ENCODE measurements at places on chromosomes 2 and 18.

DNA sequence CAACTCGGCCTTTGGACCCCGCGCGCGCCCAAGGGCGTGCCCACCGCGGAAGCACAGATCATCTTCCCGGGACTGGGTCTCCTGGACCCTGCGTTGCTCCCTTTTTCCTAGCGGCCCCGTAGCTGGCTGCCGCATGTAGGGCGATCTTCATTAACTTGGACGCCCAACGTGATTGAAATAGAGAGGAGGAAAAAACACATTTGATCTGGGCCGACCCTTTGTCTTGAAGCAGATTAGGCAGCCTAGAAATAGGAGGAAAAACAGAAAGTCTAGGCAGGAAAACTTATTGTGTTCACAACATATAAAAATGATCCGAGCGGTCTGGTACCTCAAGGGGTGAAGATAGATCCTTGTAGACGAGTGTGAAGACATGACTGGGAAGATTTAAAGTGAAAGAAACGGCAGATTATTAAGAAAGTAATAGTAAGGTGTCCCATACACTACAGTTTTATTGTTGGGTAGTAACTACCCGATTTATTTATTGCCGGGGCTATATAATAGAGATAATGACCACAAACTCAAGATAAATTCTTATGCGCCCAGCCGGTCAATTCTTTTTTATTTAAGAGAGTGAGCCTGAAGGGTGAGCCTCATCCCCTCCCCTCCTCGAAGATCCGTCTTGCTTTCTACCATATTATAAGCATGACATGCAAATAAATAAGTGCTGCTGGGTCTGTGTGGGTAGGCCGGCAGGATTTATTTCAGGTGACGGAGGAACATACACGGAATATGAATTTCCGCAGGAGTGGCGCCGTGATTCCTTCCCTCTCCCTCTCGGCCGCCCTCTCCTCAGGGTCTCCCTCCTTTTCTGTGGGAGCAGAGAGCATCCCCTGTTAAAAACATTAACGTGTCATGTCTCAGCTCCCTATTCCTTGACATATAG, 147.4 kb downstream of the MEIS1 start:
- no peak for DNase-seq

GRCh38 chr2:5076599-5076998, 615.6 kb upstream of the SOX11 start:
- no peak for DNase-seq

DNA sequence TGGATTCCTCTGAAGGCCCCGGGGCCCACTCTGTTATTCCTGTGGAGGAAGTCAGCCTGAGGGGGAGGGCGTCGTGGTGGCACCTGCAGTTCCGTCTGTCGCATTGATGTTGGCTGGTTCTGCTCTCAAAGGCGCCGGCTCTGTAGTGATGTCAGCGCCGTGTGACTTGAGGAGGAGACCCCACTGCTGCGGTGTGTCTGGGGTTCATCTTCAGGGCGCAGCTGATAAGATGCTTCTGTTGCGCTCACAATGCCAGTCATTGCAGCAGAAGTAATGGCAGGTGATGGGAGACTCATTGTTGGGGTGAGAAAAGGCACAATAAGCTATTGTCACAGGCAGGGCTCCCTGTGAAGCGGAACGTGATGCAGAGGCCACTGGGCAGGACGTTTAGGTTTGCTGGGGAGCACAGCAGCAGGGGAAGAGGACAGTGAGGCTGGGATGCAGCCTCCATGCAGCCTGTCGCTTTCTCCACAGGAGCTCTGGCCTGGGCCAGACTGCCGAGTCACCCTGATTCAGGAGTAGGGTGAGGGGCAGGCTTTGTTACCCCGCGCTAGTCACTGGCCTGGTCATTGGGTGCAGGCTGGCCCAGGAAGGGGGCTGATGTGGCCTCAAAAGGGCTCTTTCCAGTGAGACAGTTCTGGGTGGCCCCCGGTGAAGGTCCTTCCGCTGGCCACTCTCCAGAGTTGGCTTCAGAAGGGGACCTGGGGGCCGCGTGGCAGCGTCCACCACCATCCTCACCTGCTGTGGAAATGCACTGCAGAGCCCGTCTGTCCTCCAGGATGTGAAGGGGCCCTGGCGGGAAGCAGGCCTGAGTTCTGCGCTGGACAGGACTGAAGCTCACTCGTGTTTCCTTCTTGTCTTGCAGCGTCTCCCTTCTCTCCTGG, 42.9 kb downstream of the SH3BP4 start:
- DNase-seq = no peak

GRCh38 chr2:164700390-164700789, 79.1 kb upstream of the GRB14 start:
- no peak for DNase-seq

DNA sequence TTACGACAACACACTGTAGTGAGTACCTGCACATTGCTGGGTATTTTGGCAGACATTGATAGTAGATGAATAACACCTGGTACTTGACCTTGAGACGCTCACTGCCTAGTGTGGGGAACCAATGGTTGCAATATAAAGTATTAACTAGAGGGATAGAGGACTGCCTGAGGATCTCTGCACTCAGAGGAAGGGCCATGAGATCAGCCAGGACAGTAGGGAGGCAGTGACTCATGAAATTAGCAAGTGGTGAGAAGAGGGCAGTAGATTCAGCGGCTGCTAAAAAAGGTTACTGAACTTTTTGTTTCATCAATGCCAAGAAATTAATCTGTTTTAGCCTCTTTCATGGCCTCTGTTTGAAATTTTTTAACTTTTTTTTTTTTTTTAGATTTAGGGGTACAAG, 250.8 kb upstream of the TCF4 start:
- no peak for DNase-seq

DNA sequence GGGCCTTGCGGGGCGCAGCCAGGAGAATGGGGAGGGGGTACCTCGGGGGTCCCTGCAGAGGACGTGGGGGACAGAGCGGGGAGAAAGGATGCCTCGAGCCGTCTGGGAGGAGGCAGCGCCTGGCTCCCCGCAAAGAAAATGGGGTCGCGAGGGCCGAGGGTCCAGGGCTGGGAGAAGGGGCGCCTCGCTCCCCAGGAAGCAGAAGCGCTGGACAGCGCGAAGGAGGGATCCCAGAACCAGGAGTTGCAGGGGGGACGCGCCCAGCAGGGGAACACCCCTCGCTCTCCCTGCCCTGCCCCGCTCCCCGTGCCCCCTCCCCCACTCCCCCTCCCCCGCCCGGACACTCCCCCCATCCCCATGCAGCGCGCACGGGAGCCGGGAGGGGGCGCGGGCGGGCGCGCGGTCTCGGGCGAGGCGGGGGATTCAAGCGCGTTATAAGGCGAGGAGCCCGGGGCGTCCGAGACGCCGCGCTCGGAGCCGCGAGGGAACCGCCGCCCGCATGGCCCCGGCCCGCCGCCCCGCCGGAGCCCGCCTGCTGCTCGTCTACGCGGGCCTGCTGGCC, at the start of gene ERFE:
ERFE (plus strand) TSS at position 462 of the 562 bp plus-strand sequence; CDS start at position 500, 38 bp downstream.
- peak; percentile 12 for DNase-seq
